ENCODE measurements at places on chromosomes 3 and 15. TPM values are rescaled to one million over a fixed set of nuclear protein-coding genes. Genes with fewer than 3 reads are reported as not detected.

Gene CCDC13
- total RNA-seq: not detected

Gene CHST13
- not detected for total RNA-seq

Gene TM4SF18
- total RNA-seq: not detected

GRCh38 chr15:90060797-90061196, 41.5 kb downstream of the IDH2 start:
- no peak for DNase-seq

GRCh38 chr3:146781059-146781458, 175.9 kb upstream of the PLSCR5 start:
- DNase-seq: no peak

Gene HERC2
- total RNA-seq: 32.3 TPM

Gene PLSCR2
- total RNA-seq: not detected

Gene CHCHD6
- 21.2 TPM for total RNA-seq

Gene CCDC9B
- 2.3 TPM for total RNA-seq

Gene DGKG
- total RNA-seq: 0.36 TPM

GRCh38 chr3:116246406-116246980, 198.8 kb downstream of the LSAMP start:
- DNase-seq: no peak

DNA sequence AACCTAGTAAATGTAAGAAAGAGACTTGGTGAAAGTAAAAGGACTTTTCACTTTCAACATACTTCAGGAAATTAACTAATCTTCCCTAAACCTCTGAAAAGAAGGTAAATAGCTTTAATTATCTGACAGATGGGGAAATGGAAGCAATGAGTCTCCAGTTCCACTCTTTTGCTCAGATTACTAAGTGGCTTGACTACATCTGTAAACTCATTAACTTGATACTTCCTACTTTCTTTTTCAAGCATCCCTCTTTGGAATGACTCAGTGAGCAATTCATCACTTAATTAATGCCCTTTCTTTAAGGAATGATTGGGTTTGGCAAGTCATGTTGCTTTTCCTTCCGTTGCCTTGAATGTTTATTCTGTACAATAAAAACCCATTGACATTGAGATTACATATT, 234.2 kb downstream of the GRM7 start:
- no peak for DNase-seq

DNA sequence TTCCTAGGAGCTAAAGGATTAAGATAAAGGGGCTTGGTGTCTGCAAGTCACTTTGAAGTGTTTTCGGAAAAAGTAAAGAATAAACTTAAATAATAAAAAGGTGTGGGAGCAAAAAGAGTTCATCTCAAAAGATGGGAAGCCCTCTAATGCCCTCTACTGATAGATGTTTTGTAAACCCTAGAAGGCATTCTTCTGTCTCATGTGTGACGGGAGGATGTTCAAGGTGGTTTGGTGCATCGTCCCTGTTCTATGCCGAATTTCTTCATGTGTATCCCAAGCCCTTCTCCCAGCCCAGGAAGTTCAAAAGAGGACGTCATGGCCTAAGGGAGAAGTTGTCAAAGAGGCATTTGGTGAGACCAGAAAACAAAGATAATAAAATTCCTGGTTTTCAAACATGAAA, 37.2 kb downstream of the CCK start:
- no peak for DNase-seq

- DNase-seq: no peak
These were observed 133.0 kb upstream of the SNTN start for GRCh38 chr3:63519426-63519825.

Gene ZNF80
- total RNA-seq: 2.3 TPM

Gene LARP6
- total RNA-seq: 0.36 TPM

DNA sequence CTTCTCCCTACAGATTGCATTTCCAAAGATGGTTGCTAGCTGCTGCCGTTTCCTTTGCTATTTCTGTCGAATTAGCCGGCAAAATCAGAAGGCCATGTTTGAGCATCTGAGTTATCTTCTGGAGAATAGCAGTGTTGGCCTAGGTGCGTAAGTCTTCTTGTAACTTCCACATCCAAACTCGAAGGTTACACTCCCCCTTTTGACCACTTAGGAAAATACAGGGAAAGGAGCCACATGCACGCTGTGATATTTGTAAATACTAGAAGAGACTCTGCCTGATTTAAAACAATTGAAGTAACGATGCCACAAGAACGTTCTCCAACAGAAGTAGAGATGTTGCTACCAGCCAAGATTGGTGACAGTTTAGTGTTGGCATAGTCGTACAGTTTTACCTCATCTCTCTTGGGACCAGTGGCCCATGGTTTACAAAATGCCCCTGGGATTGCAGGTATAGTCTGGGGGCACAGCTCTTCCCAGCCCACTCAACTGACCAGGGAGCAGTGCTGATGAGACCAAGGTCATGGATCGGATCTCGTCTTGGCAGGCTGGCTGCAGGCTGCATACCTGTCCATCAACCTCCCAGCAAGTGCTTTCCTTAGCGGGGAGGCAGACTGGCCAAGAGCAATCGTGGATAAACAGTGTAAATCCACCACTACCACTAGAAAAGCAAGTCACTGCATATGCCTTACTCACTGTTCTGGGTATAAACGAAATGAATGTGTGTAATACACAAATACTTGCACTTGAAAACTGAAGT, 268.4 kb upstream of the CHRM5 start:
- DNase-seq: no peak

DNA sequence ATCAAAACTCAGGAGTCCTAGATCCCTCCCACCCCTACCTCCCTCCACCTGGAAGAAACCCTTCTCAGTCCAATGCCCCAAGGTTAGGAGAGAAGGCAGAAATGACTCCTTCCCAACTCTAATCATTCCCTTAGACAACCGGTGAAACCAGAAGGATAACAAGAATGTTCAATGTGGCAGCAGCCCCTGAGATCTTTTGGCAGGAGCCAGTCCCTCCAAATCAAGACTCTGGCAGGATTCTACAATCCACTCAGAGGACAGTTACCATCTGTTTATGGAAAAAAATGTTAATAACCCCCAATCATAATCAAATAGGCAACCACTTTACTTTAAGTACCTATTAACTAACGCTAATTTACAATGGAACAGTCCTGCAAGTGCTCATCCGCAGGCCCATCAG, 136.5 kb downstream of the NTRK3 start:
- no peak for DNase-seq

Gene AGBL1
- not detected for total RNA-seq

DNA sequence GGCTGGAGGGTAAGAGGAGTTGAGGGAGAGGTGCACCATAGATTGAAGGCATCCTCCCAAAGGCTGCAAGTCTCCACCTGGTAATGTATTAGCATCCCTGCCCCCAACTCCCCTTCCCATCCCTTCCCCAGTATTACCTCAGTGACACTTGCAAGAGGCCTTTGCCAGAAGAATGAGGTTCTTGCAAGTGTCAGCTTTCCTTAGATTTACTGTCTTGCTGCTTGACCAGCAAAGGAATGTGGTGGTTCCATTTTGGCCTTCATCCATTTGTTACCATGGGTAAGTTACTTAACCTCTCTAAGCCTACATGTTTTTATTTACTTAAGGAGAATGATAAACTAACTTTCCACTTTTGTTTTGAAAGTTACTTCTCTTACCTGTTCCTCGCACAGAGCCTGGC, 108.9 kb downstream of the LRTM1 start:
- DNase-seq: no peak

DNA sequence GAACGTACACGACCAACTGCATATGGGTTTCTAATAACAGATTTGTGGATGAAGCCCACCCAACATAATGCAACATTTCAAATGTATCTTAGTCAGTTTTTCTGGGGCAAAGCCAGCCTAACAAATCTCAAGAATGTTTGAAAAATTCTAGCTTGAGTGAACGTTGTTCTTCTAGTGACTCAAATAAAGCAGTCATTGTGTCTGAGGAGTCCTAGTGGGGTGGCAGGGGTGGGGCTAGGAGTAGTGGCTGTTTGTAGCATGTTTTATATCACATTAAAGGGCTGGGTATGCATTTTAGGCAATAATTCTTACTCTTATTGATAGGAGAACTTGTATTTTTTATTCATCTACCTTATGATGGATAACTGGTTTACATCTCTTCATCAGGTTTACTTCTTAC, 6.0 kb downstream of the B3GNT5 start:
- DNase-seq: no peak

GRCh38 chr15:25668901-25669300, 194.2 kb downstream of the ATP10A start:
- DNase-seq: no peak

GRCh38 chr3:44927371-44927770, 48.6 kb downstream of the ZDHHC3 start:
- DNase-seq: no peak

Gene CCDC191
- total RNA-seq: 1.5 TPM

Gene GMNC
- not detected for total RNA-seq

Gene CCR3
- not detected for total RNA-seq

Gene FEZF2
- not detected for total RNA-seq

Gene SAMD7
- total RNA-seq: not detected

- DNase-seq: no peak
These were observed 123.7 kb upstream of the IGSF10 start for GRCh38 chr3:151584566-151584965.

GRCh38 chr3:197380786-197381185, 82.4 kb upstream of the DLG1 start:
- no peak for DNase-seq

DNA sequence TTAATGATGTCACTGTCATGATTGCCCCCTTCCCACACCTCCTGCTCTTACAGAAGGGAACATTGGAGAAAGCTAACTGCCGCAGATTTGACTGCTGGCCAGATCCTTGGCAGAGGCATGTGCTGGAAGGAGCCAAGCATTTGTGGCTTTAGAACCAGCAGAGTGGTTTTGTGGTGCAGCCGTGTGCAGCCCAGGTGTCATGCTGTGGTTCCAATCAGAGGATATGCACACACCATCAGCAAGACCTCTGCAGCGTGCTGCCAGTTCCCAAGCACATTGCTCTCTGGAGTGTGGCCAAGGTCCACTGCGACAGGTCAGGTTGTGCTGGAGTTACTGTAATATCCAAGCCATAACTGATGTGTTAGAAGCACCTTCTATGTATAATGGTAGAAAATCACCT, 61.6 kb downstream of the OTOL1 start:
- no peak for DNase-seq

Gene MESP1
- total RNA-seq: 3.4 TPM

Gene REC114
- not detected for total RNA-seq

GRCh38 chr3:127858937-127859336, 36.6 kb upstream of the MGLL start:
- no peak for DNase-seq

Gene SENP5
- 28.0 TPM for total RNA-seq

Measured in activated CD8-positive, alpha-beta T cell treated with anti-CD3 and anti-CD28 coated beads for 36 hours (primary cell).